ENCODE measurements at places on chromosomes 12 and 14. TPM values are rescaled to one million over a fixed set of nuclear protein-coding genes. Genes with fewer than 3 reads are reported as not detected.
A peak's percentile ranks its signal among the peaks of the same experiment; 100 is the strongest.

- DNase-seq: peak; percentile 31
Measured at GRCh38 chr14:53152184-53152886, 788 bp downstream of the DDHD1 start.

DNA sequence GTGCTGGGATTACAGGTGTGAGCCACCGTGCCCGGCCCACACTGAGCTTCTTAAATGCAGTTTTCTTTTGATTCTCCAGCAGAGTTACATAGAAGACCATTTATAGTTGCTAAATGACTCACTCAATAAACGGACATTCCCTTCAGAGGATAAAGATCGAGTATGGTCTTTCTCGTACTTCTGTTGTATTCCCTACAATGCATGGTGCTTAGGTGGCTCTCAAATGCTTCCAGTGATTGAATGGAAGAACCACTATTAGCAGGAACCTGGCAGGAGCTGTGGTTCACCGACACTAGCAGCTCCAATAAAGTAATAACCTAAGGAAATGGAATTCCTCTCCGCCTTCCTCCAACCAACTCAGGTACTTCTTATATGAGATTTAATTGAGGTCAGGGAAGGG is 3.9 kb upstream of the GPRC5A start:
- DNase-seq: no peak

GRCh38 chr12:109029411-109029810 is 8.5 kb upstream of the SVOP start:
- no peak for DNase-seq

PAPLN gene
- 2.7 TPM for total RNA-seq

GRCh38 chr14:53620890-53621289 is 335.7 kb downstream of the BMP4 start:
- DNase-seq: no peak

DNA sequence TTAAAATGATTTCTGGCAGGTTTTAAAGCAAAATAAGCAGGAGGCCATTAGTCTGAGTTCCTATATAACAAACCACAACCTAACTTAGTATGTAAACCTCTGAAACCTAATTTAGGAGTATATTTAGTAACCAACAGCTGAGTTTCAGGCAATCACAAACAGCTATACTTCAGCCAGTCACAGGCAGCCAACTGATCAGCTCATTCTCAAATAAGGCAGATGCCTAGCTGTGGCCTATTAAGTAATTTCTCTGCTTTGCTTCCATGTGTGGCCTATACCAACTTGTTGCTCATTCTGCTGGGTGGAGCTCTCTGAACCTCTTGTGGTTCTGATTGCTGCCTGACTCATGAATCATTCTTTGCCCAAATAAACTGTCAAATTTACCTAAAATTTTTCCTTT is 408.9 kb upstream of the FBXO33 start:
- DNase-seq: no peak

DNA sequence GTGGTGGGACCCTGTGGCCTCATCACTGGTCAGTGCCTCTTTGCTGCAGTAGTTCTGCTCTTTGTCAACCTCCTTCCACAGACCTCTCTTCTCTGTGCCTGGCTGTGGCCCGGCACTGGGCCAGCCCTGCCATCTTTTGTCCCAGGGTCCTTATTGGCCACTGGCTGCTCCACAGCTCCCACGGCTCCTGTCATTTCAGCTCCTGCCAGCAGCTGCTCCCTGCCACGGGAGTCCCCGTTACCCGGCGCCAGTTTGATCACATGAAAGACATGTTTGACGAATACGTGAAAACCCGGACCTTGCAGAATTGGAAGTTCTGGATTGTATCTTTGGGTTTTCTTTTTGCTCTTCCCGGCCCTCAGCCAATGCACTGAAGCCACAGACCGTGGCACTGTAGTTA is 35.4 kb downstream of the IL31 start:
- no peak for DNase-seq

DNA sequence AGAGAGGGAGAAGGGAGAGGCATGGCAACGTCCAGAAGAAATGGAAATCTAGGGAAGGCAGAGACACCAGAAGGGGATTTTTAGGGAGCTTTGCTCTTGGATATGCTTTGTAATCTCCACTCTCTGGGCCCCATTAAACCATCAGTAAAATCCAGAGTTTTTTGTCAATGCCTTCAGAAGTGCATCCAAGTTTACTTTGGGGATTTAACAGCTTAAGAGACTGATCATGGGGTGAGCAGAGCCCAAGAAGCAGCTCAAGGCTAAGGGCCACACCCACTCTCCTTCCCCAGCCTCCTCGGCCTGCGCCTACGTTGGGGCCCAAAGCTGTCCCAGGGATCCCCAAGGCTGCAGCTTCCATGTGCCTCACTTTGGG is 37.4 kb upstream of the WSCD2 start:
- DNase-seq: no peak

GRCh38 chr12:125185740-125186470 is 120.7 kb downstream of the AACS start:
- peak; percentile 69 for DNase-seq

CLEC4D gene
- total RNA-seq: not detected

DNA sequence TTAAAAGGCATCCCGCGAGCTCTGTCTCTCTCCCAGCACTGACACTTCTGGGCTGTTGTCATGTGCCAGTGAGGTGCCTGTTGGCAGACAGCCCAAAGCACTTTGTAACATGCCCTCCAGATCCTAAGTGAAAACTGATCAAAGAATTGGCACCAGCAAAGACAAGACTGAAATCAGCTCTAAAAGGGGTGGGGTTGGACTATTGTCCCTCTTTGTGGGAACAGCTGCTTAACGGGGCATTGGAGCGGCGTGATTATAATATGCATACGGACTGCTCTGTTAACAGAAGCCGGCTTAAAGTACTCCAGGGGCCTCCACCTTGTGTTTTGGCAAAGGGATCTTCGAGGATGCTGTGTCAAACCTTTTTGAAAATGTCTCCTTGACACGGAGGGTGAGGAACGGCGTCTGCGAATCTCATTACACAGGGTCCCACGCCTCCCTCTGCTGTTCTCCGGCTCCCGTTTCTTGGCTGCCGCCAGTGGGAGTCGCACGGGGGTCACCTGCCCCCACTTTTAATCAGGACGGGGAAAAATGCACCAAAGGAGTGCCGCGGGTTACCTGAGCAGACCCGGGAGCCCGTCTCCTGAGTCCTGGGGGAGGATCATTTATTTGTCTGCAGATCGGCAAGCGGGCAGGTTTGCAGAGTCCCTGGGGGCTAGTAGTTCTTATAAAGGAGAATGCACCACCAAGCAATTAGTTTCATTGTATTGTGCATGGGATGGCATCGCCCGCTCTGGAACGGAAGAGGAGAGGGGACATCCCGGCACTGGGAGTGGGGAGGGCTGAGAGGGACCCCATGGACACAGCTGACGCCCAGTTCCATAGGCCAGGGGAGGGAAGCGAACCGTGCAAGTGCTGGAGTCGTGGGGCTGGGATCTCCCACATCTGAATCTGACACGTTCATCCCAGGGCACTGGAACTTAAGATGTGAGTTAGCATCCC is 44.3 kb downstream of the SPRING1 start:
- DNase-seq: no peak

DNA sequence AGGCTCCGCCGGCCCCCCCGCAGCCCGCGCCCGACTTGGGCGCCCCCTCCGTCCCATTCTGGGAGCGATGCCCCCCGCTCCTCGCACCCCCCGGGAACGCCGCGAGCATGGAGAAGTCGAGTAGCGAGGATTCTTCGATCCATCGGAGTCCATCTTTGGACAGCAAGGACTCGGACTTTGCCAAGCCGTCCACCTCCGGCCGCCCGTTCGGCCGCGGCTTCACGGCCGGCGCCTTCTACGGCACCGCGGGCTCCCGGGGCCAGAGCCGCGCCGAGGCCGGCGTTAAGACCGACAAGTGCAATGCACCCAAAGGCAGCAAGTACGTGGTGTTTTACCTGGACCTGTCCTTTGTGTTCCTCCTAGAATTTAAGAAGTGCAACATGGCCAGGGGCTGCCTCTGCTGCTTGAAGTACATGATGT is 123.6 kb downstream of the TSPAN9 start:
- no peak for DNase-seq

FOXG1 gene
- total RNA-seq: not detected

- DNase-seq: no peak
Measured at GRCh38 chr12:75130811-75131210, 78.8 kb downstream of the KCNC2 start.

DNA sequence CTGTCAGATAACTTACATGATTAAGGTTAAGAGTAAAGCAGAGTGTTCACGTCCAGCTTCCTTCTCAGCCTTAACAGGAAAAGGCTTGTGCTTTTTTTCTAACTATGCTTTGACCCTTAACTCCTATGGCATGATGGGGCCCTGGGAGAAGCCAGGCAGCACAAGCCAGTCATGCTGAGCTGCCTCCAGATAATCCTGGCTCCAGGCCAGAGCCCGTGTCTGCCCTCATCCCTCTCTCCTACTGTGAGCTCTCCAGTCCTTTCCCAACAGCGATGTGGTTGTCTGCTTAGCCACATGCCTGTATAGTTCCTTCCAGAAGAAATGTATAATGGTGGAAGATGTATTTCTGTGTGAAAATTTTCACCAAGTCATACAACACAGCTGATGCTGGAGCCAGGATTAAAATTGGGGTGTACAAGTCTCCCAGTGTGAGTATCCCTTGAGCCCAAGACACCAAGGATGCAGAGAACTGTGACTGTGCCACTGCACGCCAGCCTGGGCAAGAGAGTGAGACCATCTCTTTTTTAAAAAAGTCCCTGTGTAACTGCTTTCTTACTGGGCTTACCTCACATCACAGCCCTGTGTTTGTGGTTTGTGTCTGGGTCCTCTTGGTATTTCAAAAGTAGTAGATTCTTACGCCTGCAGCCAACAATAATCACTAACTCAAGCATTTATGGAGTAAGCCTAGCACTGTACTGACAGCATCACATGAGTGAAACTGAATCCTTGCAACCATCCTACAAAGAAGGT is 7.9 kb upstream of the ITFG2 start:
- DNase-seq: no peak

SLC38A4 gene
- not detected for total RNA-seq

DNA sequence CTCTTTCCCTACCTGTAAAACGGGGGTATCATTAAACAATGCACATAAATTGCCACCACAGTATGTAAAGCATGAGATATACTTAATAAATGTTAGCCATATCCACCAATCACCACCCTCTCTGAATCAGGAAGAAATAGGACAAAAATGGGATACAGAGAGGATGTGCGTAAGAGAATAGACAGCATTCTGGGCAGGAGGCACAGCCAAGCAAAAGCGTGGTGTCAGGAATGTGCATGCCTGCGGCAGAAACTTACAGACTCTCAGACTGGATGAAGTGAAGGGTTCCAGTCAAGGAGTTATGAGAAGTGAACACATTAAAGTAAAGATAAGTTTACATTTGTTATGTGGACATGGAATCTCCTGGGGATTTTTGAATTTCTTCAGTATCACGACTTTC is 121.7 kb upstream of the MDM1 start:
- DNase-seq: no peak

PTHLH gene
- total RNA-seq: 0.56 TPM

DNA sequence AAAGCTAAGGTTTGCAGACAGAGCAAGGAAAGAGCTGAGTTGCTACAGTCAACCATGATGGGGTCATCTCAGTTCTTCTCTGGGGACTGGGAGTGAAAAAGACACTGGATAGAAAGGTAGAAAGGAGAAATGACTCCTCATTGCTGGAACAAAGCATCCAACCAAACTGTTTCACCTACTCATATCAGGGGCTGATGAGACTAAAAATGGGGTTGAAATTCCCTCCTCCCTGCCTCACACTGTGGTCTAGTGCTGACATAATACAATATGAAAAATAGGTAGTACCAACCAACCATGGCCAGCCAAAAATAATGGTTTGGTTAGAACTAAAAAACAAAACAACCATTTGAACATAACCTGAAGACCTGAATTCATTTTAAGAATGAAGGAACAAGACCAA is 220.7 kb downstream of the DPF3 start:
- DNase-seq: no peak

GRCh38 chr12:39763071-39763889 is 143.7 kb upstream of the ABCD2 start:
- no peak for DNase-seq

DNA sequence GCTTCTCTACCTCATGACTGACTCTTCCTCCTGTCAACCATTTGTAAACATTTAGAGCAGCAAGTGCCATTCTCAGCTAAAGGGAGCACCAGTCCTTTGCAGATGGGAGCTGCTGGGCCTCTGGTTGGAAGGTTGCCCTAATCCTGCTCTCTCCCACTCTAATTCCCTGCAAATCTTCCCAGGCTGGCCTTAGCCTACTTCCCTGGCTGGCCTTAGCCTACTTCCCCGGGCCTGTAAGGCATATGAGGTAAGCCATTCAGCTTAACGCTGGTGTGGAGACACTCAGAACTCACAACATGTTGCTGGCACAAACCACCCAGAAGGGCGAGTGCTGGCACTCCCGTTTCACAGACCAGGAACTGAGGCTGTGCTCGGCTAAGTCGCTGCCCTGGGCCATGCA is 69.0 kb downstream of the CPSF2 start:
- no peak for DNase-seq

TROAP gene
- total RNA-seq: 88.0 TPM

EIF2S1 gene
- 108 TPM for total RNA-seq

DNA sequence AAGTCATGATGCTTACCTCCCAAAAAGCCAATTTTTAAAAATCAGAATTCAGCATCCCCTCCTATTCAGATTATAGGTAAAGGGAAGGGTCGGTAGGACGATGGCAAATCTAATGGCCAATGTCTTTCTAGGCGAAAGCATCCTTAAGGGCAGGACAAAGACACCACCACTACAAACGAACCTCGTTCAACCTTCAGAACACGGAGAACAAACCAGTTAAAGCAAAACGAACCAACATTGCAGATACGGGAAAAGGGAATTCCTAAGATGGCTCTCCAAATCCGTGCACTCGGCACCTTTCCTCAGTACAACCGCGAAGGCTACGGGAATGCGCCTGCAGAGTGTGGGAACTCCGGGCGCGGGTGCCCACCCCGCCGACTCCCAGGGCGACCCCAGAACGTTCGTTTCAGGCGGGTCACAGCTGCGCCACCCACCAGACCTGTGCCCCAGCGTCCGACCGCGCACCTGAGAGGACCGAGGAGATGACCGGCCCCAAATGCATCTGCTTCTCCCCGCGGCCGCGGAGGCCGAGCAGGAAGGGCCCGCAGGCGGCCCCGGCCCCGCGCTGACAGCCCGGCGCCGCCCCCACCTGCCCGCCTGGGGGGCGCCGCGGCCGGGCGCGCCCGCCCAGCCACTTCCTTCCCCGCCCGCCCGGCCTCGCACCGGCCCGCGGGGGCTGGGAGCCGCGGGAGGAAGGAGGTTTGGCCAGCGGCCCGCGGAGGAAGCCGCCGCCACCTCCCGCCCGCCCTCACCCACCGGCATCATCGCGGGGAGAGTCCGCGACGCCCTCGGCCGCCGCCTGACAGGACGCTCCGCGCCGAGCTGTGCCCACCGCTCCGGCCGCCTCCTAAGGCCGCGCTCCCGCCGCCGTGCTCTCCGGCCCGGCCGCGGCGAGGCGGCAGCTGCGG is 578 bp downstream of the PPP1R13B start:
- no peak for DNase-seq

GRCh38 chr12:118850244-118850825 is 131.0 kb upstream of the SRRM4 start:
- DNase-seq: peak; percentile 35
